ENCODE measurements at places on chromosomes 6 and 20.

- DNase-seq: no peak
These were observed 32.8 kb downstream of the TCF15 start for GRCh38 chr20:577167-577791.

GRCh38 chr6:118677193-118677592 lies 25.8 kb upstream of the CEP85L start:
- no peak for DNase-seq

DNA sequence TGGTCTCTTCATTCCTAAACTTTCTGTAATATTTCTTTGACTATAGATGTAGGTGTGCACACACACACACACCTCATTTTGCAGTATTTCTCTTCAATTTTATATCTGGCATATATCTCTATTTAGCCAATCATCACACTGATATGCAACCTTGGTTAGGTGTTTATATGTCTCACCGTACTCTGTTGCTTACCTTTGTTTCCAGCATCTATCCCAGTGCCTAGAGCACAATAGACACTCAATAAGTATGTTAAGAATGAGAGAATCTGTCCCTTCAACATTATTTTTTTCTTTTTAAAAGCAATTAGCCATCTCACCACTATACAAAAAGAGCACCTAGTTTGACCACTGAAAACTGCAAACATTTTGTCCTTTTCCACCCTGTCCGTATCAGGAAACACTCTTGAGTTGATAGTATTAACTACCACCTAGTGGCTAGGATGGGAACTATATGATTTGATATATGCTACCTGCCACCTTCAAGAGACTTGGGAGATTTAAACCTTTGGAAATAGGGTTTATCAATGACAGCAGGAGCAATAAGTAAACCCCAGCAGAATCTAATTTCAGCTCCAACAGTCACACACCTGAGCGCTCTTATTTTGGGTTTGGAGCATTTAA lies 48.7 kb upstream of the RSPO3 start:
- peak; percentile 59 for DNase-seq

- DNase-seq: peak; percentile 86
These were observed 87.4 kb upstream of the JAG1 start for GRCh38 chr20:10761232-10761631.

DNA sequence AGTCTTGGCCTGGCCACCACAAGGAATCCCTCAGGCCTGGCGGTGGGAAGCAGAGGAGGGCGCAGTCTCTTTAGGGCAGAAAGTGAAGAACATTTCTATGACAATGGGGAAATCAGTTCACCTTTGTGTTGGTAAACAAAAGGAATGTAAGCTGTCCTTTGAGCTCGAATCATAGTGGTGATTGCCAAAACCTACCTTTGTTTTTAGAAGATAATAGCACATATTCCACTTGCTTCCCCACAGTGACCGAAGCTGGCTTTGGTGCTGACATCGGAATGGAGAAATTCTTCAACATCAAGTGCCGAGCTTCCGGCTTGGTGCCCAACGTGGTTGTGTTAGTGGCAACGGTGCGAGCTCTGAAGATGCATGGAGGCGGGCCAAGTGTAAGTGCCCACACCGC lies 144.1 kb downstream of the MTHFD1L start:
- DNase-seq: no peak

GRCh38 chr20:8404912-8405635 lies 273.0 kb downstream of the PLCB1 start:
- no peak for DNase-seq

DNA sequence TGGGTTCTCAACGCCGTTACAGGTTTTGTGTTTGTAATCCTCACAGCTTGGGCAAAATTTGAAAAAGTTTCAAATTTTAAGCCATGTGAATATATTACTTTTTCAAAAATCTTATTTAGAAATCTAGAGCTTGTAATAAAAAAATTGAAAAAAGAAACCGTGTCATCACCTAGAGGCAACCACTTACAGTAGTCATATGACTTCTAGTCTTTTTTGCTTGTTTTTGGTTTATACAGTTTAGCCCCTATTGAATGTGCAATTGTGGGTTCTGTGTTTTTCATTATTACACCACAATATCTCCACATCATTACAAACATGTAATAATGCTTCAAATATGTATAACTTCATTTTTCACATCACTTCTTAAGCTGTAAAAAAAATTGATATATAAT lies 888 bp downstream of the DYNLRB1 start:
- DNase-seq: peak; percentile 22

GRCh38 chr20:7855545-7855944 lies 84.7 kb downstream of the HAO1 start:
- DNase-seq: no peak

DNA sequence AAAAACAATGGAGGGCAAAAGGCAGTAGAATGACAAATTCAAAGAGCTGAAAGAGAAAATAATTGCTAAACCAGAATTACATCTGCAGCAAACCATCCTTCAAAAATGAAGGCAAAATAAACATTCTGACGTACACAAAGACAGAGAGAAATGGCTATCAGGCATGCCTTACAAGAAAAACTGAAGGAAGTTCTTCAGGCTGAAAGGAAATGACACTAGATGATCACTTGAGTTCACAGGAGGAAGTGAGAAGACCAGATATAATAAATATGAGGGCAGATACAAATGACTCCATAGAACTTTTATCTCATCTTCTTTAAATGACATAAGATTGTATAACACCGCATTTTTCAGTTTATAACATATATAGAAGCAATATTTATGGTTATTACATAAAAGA lies 30.0 kb downstream of the DZANK1 start:
- no peak for DNase-seq

DNA sequence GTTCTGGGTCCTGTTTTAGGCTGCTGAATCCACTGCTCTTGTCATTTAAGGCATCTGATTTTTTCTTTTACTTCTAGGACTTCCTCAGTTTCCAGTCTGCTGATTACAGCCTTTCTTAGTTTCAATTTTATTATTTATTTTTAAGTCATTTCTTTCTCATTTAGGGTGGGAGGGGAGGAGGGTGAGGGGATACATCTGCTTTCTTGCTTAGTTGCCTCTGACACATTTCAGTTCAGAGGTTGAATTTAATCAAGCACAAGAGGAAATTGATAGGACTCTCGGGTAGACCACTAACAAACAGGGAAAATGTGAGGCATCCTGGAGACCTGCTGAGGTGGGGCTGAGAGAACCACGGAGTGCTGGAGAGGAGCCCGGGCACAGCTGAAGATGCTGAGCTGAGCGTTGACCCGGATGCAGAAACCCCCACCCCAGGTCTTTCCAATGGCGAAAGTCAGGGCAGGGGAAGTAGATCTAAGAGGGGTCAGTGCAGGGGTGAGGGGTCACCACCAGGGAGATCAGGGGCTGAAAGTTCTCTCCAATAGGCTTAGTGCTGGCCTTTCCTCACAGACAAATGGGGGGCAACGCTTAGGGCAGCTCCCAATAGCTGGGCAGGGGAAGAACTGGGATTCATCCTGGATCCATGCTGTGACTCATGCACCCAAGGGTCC lies 7.6 kb upstream of the TREML2 start:
- DNase-seq: no peak

DNA sequence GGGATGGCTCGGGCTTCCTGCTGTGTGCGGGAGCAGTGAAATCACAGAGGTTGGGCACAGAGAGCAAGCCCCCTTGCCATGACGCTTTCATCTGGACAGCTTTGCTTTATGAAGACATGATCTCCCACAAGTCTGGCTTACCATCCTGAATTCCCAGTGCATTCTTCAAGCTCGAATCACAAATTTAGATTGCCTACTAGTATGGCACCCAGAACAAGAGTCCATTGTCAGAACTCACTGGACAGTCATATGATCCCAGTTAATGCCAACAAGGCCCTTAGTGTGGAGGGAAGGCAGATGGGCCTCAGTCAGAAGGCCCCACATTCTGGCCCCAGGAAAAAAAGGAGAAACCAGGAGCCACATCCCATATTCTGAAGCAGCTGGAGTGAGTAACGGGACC lies 147.3 kb upstream of the FOXQ1 start:
- no peak for DNase-seq

DNA sequence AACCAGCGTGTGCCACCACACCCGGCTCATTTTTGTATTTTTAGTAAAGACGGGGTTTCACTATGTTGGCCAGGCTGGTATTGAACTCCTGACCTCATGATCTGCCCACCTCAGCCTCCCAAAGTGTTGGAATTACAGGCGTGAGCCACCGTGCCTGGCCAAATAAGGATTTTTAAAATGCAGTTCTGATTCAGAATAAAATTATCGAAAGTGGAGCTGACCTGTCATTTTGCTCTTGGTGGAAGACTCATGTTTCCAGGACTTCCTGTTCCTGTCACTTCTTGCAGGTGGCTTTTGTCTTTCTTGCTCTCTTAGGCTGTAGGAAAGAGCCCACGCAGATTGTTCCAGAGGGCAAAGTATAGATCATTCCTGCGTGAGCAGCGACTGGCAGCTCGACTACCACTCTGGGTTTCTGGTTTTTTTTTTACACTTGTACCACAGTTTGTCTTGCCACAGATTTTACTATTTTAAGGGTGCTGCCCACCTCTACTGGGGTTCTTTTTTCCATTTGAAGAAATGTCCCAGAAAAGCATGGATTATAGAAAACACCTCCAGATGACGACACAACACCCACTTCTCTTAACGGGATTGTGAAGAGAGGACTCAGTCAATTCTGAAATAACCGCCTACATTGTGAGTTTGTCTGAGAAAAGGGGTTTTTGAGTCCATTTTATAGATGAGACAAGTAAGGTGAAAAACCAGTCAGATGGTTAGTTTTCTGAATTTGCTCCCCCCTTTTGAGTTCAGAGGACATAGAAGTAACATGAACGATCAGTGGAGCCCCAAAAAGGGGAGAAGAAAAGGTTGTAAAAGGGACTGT lies 7.5 kb downstream of the JARID2 start:
- no peak for DNase-seq

- DNase-seq: no peak
These were observed 185.7 kb upstream of the EYA4 start for GRCh38 chr6:133055441-133055966.

DNA sequence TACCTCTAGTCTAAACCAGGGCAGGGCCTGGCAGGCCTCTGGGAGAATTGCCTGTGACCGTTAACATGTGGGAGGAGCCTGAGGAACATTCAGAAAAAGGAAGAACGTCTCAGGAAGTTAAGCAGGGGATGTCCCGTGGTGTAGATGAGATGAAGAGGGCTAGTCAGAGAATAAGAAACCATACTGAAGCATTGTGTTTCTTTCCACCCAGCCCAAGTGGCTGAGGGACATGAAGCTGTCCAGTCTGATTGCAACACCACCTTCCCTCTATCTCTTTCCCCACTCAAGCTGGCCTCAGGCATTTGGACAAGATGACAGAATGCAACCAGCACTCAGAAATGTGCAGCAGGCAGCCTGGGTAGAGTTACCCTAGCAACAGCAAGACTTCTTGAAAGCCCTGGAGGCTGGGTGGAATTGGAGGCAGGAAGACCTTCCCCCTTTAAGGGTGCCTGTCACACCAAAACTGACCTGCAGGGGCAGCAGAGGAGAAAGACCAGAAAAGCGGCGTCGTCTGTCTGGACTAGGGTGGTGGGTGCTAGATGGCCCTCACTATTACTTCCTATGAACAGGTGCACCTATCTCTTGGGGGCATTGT lies 186.1 kb downstream of the UNC5CL start:
- no peak for DNase-seq

GRCh38 chr20:62059920-62060630 lies 5.6 kb downstream of the TAF4 start:
- DNase-seq: no peak

DNA sequence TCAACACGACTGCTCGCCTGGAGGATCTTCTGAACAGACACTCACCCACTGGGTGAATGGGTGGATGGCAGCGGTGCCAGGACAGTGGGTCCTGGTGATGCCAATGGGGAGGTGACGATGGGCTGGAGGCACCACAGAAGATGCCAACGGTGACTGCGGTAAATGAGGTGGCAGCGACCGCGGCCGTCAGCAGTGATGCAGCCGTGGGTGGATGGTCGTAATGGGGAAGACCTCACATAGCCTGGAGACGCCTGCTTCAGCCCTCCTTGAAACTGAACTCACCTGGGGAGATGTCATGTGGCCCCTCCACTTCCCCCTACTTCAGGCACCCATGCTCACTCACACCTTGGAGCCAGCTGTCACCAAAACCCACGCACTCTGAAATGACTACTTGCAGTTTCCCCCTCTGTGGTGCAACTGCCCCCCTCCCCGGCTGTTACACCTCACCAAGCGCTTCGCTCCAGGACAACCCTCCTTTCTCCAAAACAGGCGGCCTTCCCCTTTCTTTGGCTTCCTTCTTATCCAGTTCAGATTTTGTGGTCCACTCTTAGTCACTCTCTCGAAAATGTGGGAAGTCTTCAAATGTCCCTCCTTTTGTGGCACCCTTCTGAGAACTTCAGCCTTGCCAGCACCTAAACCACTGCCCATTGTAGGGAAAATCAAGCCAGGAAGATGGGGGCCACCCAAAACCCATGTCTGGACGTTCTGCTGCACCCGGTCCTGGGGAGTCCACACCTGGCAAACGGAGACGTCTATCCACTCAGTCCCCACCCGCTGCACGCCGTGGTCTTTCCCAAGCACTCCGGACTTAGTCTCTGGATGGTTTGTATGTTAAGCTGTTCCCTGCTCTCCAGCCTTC lies 10.4 kb upstream of the ABHD16B start:
- DNase-seq: no peak

GRCh38 chr6:160400446-160400845 lies 52.3 kb downstream of the SLC22A3 start:
- DNase-seq: peak; percentile 44

DNA sequence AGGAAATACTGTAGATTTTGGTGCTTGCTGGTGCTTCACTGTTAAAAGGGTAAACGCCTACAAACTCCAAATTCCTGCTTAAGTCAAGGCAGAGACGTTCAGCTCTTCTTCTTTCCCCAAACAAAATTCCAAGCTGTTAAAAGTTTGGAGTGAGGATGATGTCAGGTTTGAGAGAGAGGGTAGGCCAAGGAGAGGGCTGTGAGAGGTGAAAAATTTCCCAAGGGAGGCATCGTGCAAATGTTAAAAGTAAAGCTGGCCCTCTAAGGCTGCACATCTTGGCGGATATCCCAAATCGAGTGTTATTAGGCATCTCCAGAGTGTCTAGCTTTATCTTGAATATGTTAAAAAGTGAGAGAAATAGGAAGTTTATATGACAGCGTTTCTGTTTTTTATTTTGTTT lies 651.8 kb downstream of the QKI start:
- DNase-seq: no peak

GRCh38 chr6:49919261-49919660 lies 44.7 kb downstream of the DEFB114 start:
- DNase-seq: no peak

DNA sequence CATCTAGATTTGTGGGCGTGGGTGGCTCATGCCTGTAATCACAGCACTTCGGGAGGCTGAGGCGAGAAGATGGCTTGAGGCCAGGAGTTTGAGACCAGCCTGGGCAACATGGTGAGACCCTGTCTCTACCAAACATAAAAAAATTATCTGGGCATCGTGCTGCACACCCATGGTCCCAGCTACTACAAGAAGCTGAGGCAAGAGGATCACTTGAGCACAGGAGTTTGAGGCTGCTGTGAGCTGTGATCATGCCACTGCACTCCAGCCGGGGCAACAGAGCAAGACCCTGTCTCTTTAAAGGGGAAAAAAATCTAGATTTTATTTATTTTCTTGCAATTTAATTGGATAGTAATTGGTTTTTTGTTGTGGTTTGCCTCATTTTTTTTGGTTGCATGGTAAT lies 53.6 kb downstream of the DEK start:
- no peak for DNase-seq

GRCh38 chr6:154661768-154662167 lies 71.4 kb upstream of the SCAF8 start:
- DNase-seq: no peak

All from astrocyte of the spinal cord (primary cell).